Stimulated activated CD8-positive, alpha-beta memory T cell treated with anti-CD3 and anti-CD28 coated beads, Interleukin-12 subunit alpha, Interleukin-12 subunit beta, amount 100 ng/mL, for 1 hour (primary cell): ENCODE measurements at places on chromosomes 16 and 17.

- DNase-seq: no peak
Measured at GRCh38 chr17:77146882-77147281, 6.1 kb downstream of the SEC14L1 start.

DNA sequence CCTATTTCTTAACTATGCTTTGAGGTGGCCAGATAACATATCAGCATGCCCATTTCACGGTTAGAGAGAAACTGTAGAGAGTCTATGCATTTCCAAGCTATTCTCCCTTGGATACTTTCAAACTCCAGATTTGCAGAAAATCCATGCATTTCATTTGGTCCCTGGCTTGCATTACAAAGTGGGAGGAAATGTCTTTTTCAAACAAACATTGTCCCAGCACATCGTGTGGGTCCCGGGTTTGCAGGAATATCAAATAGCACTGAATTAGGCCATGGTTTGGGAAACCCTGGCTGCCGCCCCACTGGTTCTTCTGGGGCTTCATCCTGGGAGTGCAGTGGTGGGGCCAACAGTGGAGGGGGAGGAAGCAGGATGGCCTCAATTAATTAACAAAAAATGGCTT is 171.9 kb downstream of the IRX5 start:
- no peak for DNase-seq

- no peak for DNase-seq
Measured at GRCh38 chr17:10725262-10725661, 4.6 kb downstream of the TMEM220 start.

- no peak for DNase-seq
Measured at GRCh38 chr17:5583426-5584382, 605 bp downstream of the NLRP1 start.

- DNase-seq: no peak
Measured at GRCh38 chr17:27475981-27476895, 20.0 kb downstream of the KSR1 start.

- DNase-seq: no peak
Measured at GRCh38 chr16:27924411-27925118, 138.9 kb downstream of the GSG1L start.

DNA sequence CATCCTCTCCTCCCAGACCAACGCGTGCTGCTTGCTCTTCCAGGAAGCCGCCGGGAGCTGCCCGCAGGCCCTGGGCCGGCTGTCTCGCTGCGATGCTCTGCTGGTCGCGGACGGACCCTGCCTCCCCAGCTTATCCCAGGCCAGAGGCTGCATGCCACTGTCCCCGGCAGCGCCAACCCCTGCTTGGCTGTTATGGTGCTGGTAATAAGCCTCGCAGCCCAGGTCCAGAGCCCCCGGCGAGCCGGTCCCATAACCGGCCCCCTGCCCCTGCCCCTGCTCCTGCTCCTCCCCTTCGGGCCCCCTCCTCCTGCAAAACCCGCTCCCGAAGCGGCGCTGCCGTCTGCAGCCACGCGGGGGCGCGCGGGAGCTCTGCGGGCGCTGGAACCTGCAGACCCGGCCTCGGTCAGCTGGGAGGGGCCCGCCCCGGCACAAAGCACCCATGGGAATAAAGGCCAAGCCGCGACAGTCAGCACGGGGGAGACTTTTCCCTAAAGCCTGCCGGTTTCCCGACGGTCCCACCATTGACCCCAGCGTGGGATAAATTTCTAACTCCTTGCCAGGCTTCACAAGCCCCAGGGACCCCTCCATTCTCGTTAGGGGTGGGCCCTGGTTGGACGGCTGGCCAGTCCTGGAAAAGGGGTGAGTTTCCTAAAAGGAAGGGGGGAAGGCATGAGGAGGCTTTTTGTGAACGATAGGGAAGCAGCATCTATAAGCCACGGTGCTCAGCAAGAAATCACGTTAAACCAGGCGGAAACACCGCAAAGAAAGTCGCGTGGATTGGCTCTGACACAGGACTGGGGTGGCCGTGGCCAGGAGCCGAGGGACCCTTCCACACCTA is 11.2 kb downstream of the ENPP7 start:
- DNase-seq: peak; percentile 48

DNA sequence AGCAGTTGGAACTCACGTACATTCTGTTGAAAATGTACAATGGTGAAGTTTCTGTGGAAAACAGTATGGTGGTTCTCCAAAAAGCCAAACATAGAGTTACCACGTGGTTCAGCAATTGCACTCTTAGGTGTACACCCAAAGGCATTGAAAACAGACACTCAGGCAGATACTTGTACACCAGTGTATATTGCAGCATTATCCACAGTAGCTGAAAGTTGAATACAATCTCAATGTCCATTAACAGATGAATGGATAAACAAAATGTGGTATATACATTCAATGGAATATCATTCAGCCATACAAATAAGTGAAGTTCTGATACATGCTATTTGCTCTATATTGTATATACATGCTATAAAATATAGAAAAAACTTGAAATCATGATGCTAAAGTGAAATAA is 23.2 kb downstream of the TBX2 start:
- no peak for DNase-seq

- DNase-seq: no peak
Measured at GRCh38 chr16:58815181-58815888, 81.2 kb upstream of the GOT2 start.

DNA sequence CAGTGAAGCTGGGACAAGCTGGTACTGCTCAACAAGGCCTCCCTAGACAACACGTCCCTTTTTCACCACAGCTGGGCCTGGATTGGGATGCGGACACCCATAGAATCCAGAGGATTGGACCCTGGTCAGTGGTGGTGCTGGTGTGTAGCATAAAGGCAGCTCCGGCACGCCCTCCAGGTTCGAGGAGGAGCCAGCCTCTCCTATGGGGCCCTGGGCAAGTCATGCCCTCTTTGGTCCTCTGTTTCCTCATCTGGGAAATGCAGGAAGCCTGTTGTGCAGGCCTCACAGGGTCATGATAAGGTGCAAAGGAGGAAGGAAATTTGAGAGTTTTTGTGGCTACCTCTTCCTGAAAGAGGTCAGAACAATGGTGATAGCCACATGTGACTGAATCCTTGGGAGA is 1741.7 kb downstream of the TP53TG3F start:
- no peak for DNase-seq

DNA sequence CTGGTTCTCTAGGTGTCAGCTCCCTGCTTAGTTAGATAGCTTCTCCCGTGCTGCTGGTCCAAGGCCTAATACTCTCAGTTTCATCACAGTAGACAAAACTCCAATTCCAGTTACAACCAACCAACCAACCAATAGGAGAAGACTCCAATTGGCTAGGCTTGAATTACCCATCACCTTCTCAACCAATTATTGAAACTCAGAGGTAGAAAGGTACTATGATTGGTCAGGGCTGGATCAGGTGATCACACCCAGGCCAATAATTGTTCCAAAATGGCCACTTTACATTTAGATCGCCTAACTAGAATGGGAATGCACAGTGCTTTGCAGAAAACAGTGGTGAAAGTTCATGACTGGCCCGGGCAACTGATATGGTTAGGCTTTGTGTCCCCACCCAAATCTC is 49.5 kb upstream of the CRHR1 start:
- DNase-seq: no peak

DNA sequence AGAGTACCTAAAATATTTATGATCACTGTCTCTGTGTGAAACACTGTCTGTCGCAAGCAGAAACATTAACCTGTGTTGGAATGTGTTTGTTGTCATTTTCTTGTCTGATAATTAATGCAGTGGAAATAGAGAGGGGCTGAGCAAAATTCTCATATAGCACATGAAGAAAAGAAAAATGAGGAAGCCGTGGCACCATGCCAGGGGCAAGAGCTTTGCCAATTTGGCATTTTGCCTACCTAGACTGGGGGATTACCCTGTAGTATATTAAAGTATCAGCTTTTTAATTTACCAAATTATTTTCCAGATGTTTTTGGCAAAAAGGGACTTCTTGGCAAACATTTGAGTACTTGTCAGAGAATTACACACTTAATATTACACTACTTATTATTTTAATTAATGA is 1326.6 kb upstream of the GOT2 start:
- DNase-seq: no peak

DNA sequence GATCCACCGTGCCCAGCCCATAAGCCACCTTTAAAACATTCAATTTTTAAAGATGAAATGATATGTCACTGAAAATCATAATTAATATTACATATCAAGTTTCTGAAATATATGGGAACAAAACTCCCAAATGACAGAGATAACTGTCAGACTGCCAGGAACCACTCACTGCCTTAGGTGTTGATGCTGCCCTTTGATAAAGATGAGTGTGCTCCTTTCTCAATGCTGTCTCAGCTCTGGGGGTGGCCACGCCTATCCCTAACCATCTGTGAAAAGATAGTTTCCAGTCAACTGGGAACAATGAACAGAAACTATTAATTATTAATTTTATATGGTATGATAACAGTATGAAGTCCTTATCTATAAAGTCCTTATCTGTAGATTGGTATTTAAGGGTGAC is 177.7 kb downstream of the MYO1D start:
- DNase-seq: no peak

- DNase-seq: no peak
Measured at GRCh38 chr17:57892820-57893595, 43.2 kb upstream of the MRPS23 start.

GRCh38 chr16:78483124-78483992 is 383.9 kb downstream of the WWOX start:
- DNase-seq: no peak

- no peak for DNase-seq
Measured at GRCh38 chr16:8854298-8854948, 14.4 kb downstream of the CARHSP1 start.

DNA sequence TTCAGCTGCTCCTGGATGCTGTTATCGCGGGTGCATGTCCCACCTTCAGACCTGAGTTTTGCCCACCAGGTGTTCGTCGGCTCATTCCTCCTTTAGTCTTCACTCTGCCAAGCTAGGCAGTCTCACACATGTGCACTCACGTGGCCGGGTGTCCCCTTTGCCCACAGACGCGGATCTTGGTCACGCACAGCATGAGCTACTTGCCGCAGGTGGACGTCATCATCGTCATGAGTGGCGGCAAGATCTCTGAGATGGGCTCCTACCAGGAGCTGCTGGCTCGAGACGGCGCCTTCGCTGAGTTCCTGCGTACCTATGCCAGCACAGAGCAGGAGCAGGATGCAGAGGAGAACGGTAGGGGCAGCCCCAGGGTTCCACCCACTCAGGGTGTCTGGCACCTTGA is 133.1 kb downstream of the ABCC6 start:
- DNase-seq: no peak
